Type B pancreatic cell (in vitro differentiated cells): ENCODE measurements at places on chromosomes 11 and 22. TPM values are rescaled to one million over a fixed set of nuclear protein-coding genes. Genes with fewer than 3 reads are reported as not detected.

DNA sequence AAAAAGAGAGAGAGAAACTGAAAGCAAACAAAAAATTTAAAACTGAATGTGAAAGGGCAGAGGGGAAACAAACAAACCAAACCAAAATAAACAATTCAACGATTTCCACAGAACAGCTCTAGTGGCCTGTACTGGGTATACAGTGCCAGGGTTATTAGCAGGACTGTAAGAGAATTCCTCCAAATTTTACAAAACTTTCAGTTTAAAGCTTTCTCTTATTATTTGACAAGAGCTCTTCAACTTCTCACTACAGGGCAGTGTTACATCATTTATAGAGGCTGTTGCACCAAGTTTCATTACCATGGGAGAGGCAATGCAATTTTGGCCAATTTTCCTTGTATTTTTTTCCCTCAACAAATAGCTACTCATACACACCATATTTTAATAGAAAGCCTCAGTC lies 44.3 kb upstream of the CLPB start:
- DNase-seq, result no peak

DNA sequence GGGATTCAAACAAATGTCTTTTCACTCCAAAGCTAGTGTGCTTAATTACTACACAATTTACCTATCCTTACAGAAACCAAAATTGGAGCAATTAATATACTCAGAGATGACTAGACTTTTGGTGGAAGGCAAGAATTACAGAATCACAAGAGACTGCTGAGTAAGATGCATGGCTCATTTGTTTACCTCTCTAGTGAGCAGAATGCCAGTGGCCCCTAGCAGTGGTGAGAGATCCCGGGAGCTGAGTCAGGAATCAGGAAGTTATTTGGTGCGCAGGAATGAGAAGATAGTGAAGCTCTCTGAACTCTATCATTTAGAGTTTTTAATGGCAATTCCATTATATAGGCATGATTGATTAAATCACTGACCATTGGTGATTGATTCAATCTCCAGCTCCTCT lies 188.9 kb upstream of the SESN3 start:
- DNase-seq, result no peak

The P4HA3 gene
- total RNA-seq, result 0.17 and 0.34 TPM in 2 replicates

DNA sequence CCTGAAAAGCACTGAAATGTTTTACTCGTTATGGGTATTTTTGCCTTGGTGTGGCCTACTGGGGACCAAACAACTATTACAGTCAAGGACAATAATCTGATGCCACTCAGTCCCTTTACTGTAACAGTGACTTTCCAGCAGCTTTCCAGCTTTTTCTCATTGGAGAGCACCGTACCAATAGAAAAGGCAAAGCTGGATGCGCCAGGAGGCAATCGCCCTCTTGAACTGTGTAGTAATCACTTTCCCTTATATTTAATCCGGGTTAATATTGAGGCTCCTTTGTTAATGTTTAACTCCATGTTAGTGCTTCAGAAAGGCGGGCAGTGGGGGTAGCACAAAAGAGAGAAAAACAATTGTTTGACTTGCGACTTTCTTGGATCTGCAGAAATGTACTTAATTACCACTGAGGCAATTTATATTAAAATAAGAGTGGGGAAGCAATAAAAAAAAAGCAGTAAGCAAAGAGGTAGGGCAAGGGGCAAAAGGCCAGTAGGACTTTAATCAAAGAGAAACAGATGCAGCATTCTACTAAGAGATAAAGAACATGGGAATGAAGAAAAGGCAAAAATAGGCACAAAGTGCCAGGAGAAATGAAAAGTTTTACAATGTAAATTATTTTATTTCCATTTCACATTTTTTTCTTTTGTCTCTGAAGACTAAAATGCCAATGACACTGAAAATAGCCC lies 81.6 kb downstream of the LRRC4C start:
- DNase-seq, result no peak

- no peak for DNase-seq
These were observed 157.4 kb downstream of the TEAD1 start for GRCh38 chr11:12831471-12832202.

GRCh38 chr11:61864814-61865775 lies 26.2 kb downstream of the FADS3 start:
- no peak for DNase-seq

DNA sequence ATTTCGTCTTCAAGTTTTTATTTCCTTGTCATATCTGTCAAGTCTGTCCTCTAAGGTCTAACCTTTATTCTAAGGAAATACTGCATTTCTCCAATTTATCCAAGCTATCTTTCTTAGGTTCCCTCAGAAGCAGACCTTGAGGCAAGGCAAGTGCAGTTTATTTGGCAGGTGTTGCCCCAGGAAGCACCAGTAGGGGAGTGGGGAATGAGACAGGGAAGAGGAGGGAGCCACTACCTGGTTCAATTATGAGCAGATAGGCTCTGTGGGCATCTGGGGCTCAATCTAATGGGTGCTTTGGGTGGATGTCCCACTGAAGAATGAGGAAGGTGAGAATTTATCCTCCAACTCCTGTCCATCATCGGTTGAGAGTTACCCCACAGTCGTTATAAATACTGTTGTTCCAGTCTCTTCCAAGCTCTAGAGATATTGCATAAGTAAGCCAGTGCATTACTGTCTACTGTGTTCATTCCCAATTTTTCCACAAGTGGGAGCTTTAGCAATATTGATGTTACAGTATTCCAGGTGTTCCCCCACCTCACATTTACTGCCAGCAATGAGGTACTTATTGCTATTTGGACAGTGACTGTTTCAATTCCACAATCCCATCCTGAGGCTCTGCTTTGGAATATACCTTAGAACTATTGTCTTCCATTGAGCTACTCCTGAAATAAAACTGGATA lies 154.9 kb upstream of the CEP126 start:
- no peak for DNase-seq

- DNase-seq, result no peak
These were observed 30.1 kb upstream of the CECR2 start for GRCh38 chr22:17339095-17339693.
